ENCODE measurements at places on chromosomes 7 and 10.
A peak's percentile ranks its signal among the peaks of the same experiment; 100 is the strongest.

- DNase-seq: no peak
Measured at GRCh38 chr7:496528-497295, 22.9 kb downstream of the PDGFA start.

DNA sequence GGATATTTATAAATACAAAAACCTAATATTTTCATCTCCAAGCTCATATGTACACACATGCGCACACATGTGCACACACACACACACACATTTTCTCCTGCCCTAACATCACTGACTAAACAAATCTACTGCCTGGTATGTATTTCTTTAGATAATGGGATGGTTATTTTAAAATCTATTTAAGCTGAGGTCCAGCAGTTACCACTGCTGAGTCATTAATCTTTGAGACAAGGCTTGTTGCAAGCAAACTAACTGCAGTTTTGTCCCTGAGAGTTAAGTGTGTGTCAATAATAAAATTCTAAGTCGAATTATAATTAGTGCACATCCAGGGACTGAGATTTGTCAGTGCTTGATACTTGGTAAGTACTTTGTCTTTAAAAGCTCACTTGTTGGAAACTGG is 135.1 kb downstream of the VPS50 start:
- DNase-seq: no peak

DNA sequence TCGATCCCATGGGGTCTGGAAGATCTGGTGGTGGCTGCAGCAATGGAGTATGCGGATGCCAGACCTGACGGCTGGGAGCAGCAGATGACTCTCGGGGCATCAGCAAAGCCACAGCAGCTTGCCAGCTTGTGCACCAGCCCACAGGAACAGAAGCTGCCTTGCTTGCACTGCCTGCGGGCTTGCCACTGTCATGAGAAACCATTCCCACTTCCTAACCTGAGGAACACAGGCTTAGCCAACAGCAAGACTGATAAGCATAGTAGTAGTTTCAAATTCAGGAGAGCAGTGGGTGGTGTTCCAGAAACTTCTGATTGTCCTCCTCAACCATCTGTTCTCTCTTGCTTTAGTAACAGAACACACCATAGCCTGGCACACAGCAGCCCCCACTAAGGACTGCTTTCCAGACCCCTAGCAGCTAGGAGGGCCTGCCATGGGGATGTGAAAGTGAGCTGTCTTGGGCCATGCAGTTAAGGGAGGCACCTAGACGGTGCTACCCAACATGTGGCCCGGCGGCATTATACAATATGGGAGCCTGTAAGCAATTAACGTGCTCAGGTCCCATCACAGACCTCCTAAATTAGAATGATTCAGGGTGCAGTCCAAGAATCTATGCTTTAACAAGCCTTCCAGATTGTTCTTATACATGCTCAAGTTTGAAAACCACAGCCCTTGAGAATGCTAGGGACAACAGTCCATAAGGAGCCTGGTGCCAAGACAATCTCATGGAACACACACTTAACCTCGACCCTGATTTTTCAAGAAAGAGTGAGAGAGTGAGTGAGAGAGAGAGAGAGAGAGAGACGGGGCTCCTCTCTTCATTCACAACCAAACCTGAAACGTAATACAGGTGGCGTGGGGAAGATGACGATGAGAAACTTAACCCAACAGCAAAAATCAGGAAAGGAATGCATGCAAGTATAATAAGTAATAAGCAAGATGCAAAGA is 7.1 kb downstream of the ANXA11 start:
- no peak for DNase-seq

DNA sequence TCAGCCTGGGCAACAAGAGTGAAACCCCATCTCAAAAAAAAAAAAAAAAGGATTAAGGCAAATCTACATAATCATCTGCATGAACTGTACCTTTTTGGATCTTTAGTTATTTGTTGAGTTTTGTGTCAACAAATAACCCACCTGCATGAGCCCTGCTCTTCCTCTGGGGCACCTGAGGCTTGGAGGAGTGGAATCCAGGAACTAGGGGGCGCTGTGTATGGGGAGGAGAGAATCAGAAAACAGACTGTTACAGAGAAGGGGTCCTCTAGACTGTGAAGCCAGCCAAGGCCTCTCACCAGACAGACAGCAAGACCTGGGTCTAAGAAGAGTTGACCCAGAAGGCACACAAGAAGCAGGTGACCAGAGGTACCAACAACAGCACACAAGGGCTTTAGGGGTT is 682.8 kb upstream of the NRP1 start:
- no peak for DNase-seq

GRCh38 chr10:133391761-133392518 is 2.0 kb upstream of the MTG1 start:
- DNase-seq: no peak

DNA sequence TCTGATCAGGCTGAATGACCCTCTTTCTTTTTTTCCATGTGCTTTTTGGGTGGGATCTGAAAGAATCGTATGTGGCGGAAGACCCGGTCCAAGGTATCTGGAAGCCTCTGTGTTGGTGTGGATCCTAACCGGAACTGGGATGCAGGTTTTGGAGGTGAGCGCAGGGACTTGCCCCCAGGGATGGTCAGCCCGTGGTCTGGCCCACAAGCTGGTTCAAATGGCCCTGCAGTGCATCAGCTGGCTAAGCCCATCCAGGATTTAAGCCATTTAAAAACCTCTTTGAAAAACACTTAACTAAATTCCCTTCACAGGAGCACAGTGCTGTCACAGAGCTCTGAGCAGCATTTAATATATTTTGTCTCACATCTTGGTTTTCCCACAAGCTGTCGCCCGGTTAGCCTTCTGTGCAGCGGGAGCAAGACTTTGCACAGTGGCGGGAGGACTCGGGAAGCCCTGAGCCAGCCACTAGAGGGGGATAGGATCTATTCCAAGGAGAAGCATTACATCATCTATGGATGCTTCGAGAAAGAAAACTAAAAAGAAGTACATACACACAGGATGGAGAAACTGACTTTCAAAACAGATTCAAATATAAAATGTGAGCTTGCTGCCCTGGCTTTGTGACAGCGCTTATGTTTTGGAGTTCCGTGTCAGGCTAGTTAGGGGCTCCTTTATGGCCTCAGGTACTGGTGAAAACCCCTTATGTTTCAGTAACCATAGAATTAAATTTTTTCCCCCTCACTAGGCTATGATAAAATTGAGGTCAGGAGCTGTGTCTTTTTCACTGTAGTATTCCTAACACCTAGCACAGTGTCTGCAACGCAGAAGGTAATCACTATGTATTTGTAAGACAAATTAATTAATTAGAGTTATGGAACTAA is 11.3 kb downstream of the CPA2 start:
- DNase-seq: no peak

GRCh38 chr10:132593389-132593788 is 55.8 kb downstream of the INPP5A start:
- DNase-seq: peak; percentile 29

- DNase-seq: no peak
Measured at GRCh38 chr10:104208730-104209129, 23.4 kb downstream of the CFAP43 start.

DNA sequence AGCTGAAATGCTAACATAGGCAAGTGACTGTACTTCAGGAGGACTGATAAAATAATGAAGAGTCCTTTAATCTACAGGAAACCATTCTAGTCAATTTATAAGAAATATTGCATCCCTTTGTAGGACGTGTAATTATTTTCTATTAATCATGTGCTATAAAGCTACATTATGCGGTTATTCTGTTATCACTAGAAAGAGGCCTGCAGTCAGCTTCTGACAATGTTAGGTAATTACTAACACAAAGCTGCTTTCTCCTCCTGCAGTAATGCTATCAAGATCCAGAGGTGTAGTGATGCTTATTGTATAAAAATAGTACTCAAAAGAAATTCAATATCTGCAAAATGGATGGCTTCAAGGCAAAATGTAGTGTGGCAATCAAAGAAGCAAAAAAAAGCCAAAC is 191.1 kb downstream of the SKAP2 start:
- no peak for DNase-seq

- no peak for DNase-seq
Measured at GRCh38 chr7:108308276-108308675, 148.0 kb downstream of the NRCAM start.

- no peak for DNase-seq
Measured at GRCh38 chr10:71804077-71804476, 30.8 kb upstream of the VSIR start.

DNA sequence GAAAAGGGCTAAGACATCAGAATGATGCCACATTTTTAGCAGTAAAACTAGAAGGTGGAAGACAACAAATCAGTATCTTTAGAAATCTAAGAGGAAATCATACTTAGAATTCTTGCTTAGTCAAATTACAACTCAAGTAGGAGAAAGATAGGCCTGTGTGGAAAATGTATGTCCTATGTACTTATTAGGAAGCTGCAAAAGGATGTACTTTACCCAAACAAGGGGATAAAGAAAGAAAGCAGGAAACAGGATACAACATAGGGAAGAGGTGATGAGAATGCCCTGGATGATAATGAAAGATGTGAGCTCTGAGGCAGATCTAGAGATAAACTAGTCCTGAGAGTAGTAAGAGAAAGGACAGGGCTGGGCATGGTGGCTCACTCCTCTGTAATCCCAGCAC is 54.9 kb downstream of the RNLS start:
- DNase-seq: no peak

GRCh38 chr7:91668217-91668616 is 212.3 kb downstream of the MTERF1 start:
- DNase-seq: no peak

DNA sequence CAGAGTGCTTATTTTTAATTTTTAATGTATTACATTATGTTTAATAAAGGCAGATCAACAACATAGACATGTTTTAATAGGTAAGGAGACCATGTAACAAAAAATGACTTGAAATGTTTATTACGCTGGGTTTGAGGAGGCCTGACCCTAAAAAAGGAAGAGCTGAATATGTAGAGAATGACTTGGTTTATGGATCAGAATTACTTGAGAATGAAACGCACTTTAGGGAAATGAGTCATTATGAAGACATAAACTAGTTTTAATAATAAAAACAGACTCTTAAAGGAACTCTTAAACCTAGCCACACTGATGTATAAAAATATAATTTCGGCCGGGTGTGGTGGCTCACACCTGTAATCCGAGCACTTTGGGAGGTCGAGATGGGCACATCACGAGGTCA is 56.5 kb downstream of the CTTNBP2 start:
- no peak for DNase-seq

DNA sequence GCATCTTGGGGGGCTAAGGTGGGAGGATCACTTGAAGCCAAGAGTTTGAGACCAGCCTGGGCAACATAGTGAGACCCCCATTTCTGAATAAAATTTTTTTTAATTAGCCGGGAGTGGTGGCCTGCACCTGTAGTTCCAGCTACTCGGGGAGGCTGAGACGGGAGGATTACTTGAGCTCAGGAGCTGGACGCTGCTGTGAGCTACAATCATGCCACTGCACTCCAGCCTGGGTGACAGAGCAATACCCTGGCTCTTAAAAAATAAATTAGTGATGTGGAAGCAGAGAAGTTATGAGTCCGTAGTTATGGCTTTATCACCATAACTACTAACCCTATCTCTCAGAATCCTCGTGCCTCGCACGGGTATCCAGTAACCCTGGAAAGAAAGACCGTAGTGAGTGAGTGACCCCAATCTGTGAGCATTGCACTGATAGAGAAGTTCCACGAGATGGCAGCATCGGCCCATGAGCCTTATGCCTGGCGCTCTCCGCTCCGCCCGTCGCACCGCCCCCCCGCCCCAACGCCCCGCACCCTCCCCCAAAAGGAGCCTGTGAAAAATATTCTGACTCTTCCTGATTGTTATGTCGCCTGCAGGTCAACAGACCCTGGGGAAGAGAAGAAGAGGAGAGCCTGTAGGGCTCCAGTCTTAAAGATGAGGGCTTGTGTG is 4.9 kb upstream of the SLC29A3 start:
- DNase-seq: peak; percentile 59

- no peak for DNase-seq
Measured at GRCh38 chr10:109047856-109048255, 875.5 kb downstream of the XPNPEP1 start.

DNA sequence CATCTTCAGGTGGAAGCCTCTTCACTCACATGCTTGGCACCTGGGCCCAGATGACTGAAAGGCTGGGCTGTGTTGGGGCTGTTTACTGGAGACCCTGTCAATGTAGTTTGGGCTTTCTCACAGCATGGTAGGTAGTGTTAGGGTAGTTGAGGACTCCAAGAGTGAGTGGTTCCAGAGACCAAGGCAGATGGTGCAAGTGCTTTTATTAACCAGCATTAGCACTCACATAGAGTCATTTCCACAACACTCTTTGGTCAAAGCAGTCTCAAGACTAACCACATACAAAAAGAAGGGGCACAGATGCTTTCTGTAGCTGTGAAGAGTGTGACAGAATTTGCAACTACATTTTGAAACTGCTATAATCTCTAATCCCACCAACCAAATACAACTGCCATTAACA is 135.0 kb downstream of the RTKN2 start:
- no peak for DNase-seq

GRCh38 chr7:13724977-13725566 is 264.4 kb downstream of the ETV1 start:
- DNase-seq: no peak

DNA sequence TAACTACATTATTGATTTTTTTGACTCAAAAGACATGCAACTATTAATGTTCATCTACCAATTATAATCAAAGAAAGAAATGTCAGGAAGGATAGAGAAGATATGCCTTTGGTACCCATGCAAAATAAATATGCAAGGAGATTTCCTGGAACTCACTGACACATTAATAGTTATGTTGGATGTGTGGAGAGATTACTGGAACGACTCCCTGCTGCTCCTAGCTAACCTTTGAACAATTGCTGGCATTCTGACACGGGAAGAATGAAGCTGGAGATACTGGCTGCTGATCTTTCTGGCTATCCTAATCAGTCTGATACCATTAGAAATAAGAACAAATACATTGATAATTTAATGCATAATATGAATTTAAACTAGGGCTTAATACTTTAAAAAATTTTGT is 507.9 kb upstream of the NRG3 start:
- no peak for DNase-seq

DNA sequence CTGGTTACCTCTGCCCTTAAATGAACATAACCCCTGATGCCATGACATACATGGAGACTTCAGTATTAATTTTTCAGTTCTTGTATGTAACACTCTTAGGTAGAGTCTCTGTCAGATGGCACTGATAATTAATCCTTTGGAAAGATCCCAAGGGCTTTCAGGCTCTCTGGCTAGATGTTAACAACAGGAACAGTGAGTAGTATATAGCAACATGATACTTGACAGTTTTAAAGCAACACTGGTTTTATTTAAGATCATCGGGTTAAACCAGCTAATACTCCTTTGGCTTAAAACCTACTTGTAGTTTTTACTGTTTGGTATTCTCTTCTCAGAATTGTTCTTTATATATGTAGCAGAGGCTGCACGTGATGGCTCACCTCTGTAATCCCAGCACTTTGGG is 27.3 kb downstream of the AHCYL2 start:
- DNase-seq: no peak

DNA sequence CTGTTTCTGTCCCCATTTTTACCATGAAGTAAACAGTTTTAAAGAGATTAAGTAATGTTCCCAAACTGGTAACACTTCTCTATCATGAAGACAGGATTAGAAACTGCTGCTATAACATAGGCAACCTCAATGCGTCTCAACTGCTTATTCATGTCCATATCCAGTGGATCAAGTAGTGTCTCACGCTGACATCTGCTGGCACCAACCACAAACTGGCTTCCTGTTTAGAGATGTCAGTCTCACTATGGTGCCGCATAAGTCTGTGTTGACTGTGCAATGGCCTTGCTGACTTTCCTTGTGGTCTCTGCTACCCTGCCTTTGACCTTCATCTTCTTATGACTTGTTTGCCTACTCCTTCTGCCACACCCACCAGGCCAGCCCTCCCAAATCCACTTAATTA is 369.6 kb upstream of the DPP6 start:
- no peak for DNase-seq
